ENCODE measurements at places on chromosomes 3 and 15.

GRCh38 chr3:147000274-147000673 lies 395.1 kb upstream of the PLSCR5 start:
- no peak for DNase-seq

GRCh38 chr15:78681281-78682003 lies 40.4 kb upstream of the CHRNB4 start:
- DNase-seq, result no peak

DNA sequence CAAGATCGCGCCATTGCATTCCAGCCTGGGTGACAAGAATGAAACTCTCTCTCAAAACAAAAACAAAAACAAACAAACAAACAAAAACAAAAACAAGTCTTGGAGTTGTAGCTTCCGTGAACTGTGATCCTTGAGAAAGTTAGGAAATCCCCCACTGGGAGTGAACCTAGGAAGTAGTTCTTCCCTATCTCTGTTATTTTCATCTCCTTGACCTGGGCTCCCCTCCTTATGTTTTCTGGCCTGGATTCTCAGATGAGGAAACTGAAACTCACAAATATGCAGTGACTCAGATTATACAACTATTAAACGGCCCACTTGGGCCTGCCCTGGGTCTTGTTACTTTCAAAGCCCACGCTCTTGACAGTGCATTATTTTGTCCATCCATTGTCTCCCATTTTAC lies 29.7 kb downstream of the SAXO2 start:
- DNase-seq, result no peak

GRCh38 chr15:31273258-31273941 lies 53.2 kb upstream of the KLF13 start:
- DNase-seq, result no peak

- no peak for DNase-seq
Measured at GRCh38 chr15:92322566-92323355, 70.9 kb upstream of the ST8SIA2 start.
